Activated CD8-positive, alpha-beta T cell treated with anti-CD3 and anti-CD28 coated beads for 36 hours (primary cell): ENCODE measurements at places on chromosomes 1 and 21. TPM values are rescaled to one million over a fixed set of nuclear protein-coding genes. Genes with fewer than 3 reads are reported as not detected.

- DNase-seq, result peak; percentile 86
Observed at GRCh38 chr1:1614204-1614953, 921 bp upstream of the MIB2 start.

GRCh38 chr1:36560177-36560576, 77.5 kb upstream of the CSF3R start:
- DNase-seq, result no peak

- DNase-seq, result no peak
Observed at GRCh38 chr1:21661886-21662285, 7.3 kb downstream of the RAP1GAP start.

Gene HMGCS2
- total RNA-seq, result not detected

Gene LAX1
- 20.7 TPM for total RNA-seq

Gene PLEKHN1
- 1.0 TPM for total RNA-seq

Gene CD1E
- total RNA-seq, result not detected

GRCh38 chr21:44043613-44044012, 31.5 kb downstream of the TRAPPC10 start:
- DNase-seq, result no peak

Gene FMO1
- not detected for total RNA-seq

GRCh38 chr1:15940110-15941043, 35.5 kb downstream of the ZBTB17 start:
- DNase-seq, result no peak

Gene ERICH3
- not detected for total RNA-seq

DNA sequence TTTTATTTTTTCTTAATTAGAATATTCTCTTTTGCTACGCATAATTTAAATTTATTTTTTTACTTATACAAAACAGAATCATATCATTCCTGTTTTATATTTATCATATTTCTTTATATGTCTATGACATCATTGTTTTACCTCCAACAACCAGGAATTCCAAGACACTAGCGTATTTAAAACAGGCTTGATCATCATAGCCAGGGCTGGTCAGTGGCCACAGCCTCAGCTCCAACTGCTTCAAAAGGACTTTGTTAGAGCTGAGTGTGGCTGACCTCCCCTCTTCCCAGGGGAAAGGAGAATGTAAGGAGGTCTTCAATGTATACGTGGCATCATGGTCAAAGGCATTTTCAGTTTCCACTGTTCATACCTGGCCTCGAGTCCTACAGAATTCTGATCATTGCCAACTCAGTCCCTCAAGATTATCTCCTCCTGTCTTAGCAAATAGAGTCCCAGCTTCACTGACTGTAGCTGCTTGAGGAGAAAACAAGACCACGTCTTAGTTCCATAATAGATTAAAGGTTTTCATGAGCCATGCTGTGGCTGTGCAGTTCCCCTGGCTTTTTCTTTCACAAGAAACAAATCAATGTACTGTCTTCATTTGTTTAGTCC, 444.0 kb downstream of the PTPRC start:
- DNase-seq, result no peak

DNA sequence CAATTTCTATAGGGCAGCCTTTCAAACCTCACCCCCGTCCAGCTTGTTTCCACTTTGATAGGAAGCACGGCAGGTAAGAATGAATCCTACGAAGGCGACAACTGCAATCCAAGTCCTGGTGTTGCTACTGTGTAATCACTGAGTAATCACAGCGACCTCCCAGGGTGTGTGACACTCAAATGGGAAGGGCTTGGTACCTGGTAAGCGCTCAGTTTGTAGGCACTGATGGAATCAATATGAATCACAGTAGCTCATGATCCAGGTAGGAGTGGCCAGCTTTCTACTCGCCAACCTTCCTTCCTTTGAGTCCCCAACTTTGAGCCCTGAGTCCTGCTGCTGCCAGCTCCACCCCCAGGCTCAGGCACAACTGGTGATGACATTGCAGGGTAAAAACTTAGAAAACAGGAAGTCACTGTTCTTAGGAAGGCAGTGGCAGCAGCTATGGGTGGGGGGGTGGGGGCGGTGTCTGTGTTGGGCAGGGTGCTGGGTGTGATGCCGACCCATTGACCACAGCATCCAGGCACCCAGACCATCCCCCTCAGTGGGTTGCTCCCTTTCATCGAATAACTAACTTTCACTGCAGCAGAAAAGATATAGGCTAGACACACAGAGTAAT, 70.7 kb downstream of the CD247 start:
- DNase-seq, result peak; percentile 90

DNA sequence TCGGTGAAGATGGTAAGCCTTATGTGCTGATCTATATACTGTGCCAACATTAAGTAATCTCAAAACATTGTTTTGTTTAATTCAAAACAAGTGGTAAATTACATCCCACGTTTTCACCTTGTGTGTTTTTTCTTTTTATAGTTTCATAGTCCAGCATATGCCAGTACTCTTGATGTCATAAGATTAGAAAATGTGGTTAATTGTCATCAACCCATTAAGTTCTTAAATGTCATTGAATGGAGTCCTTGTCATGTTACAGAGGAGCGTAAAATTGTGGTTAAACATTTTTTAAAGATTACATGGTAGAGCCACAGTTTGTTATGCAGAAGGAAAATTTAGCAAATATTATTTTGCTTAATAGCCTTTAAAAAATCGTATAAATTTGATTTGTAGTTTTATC, 93.1 kb downstream of the FNBP1L start:
- no peak for DNase-seq

DNA sequence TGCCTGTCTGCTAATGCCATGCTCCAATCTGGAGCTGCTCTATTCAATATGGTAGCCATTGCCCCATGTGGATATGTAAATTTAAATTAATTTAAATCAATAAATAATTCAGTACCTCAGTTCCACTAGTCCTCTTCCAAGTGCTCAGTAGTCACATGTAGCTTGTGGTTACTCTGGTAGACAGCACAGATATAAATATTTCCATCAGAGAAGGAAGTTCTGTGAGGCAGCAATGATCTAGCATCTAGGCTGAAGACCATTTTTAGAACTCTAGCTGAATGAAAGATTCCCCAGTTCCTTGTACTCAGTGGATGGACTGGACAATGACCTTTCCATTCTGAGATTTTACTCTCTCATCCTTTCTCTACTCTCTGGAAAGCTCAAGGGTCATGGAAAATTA, 25.8 kb upstream of the CAPZB start:
- no peak for DNase-seq

DNA sequence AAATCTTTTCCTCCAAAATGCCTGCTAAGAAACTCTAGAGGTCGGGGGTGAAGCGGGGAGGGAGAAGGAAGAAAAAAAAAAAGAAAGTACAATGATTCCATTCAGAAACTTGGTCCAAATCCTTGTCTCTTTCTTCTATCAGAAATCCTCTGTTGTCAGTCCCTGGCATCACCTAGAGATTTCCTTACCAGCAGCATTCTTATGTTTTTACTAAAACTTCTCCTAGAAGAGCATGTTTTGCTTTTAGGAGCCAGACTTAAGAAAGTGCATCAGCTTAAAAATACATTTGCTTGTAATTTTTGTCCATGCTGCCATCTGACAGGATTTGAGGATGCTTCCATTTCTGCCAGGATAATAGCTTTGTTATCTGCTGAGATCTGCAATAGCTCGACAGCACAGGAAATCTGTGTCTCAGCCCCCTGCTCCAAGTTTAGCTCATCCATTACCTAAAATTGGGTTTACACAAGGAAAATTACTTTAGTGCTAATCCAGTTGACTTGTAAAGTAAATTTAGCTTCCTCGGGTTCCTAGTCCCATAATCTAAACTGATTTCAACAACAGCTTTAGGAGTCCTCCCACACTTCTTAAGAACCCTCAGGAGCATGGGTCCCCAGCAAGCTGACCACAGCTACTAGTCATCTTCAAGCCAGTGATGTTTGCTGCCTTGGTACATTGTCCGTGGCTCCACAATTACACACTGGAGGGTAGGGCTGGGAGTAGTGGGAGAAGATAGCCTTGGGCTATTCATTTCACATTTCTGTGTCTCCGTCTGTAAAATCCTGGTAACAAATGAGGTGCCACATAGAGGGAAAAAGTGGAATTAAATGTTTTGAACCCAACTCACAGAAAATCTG, 92.3 kb upstream of the UBE2U start:
- DNase-seq, result no peak

Gene CLCA1
- total RNA-seq, result not detected

- no peak for DNase-seq
Observed at GRCh38 chr21:34080710-34081109, 7.3 kb downstream of the MRPS6 start.

Gene NUP210L
- total RNA-seq, result not detected

DNA sequence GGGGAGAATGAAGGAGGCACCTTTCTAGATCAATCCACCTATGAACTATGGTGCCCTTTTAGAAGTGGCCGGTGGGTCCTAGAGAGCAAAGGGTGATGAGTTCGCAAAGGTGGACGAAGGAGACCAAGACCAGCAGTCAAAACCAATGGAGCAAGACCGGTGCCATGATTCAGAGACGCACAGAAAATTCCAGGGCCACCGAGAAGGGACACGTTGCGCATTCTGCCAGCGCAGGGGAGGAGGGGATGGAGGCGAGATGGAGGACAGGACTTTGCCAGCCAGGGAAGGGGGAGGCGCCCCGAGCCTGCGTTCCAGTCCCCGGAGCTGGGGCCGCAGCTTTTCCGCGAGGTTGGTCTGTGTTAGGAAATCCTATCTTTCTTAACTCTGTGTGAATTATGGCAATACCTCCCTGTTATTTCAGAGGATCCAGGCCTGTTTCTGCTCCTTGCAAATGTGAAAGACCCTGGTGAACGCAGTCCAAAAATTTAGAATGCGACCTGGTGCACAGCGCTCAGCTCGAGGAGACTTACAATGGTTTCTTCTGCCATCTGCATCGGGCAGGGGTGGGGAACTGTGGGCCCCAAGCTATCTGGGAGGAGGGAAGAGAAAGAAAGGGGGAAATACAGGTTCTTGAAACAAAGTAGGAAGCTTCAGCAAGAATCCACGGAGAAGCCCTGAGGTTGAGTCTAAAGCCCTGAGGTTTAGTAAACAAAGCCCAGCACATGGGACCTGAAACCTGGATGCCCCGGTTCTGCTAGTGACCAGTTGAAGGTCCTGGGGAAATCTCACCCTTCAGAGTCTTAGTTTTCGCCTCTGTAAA, 129.4 kb downstream of the MRPS6 start:
- DNase-seq, result no peak

DNA sequence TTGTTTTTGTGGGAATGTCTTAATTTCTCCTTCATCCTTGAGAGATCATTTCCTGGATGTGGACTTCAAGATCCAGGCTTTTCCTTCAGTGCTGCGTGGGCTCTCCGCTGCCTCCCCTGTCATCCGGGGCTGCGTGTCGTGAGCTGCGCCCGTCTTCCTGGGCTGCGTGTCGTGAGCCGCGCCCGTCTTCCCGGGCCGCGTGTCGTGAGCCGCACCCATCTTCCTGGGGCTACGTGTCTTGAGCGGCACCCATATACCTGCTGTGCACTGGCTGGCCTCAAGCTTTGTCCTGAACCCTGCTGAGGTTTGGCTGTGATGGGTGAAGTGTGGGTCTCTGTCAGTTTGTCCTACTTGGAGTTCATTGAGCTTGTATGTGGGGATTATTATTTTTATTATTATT, 55.1 kb downstream of the PCNT start:
- DNase-seq, result no peak

DNA sequence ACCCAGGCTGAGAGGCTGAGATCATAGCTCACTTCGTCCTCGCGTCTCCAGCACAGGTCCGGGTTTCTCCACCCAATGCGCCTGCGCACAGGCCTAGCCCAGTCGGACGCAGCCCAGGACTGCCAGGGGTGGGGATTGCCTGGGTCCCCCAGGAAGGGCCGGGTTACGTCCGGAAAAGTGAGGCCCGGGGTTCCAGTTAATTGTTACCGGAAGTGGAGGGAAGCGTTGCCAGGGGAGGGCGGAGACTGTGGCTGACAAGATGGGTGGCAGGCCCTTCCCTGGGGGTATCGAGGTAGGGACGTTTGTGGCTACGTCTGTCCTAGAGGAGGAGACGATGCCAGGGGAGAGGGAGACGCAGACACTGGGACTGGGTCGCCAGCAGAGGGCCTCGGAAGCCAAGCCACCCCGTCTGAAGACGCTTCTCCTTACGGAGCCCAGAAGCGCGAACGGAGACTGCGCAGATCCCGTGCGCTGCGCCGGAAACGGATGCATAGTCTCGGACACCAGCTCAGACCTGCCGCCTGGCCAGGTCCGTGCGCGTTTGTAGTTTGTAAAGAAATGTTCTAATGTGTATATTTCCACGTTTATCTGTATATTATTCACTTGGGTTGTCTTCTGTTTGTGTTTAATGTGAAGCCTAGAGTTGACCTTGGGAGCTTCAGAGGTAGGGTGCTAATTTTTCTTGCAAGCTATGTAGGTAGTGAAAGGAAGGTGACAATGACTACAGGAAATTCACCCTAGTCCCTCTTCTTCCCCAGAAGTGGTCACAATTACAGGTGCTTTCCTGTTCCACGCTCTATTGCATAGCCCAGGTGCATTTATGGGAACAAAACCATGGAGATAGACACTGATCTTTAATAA, 7.3 kb downstream of the RSRP1 start:
- DNase-seq, result peak; percentile 95
